ENCODE measurements at places on chromosomes 4 and X.

GRCh38 chr4:151783867-151784266, 23.1 kb upstream of the GATB start:
- DNase-seq: no peak

DNA sequence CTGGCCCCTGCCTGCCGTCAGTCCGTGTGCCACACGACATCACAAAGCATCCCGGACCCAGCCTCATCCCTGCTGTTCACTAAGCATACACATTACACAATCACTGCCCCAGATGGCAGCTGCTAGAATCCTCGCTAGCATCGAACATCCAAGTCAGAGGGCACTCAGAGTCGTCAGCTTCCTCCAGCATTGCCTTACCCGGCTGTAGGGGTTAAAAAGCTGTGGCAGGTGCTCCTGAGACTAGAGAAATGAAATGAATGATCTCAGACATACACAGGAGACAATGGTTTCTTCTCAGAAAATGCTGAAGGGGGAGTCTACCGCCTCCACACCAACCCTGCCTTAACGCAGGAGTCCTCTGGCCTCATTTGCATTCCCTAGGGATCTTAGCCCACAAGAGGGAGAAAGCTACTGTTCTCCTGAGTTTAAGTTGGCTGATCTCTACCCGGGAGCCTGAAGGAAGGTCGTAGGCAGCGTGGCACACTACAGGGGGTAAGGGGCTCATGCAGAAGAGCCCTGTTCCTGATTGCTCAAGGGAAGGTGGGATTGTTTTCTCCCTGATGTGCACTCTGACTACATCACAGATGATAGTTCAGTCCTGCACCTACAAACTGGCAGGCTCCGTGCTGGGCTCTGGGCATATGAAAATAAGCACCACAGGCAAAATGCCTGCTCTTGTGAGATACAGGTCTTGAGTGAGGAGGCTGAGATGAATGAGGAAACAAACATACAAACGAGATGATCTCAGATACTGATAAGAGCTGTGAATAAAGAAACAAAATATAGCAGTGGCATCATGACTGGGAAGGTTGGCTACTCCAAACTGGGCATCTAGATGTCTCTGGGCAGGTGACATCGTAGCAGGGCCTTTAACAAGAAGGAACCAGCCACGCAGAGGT, 2.6 kb upstream of the KIAA0232 start:
- peak; percentile 51 for DNase-seq

DNA sequence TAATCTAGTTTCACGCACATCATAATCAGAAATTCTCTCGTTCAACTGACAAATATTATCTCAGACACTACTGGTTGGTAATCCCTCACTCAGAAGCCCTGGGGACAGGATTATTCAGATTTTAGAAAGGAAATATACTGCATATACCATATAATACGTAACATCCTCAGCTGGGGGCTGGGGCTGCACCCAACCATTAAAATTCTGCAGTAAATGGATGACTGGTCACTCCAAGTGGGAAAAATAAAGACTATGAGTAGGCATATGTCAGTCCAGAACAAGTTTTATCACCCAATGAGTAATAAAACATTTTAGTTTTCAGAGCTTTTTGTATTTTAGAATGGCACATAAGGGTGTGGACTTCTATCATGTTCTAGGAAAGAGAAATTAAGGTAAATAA, 121.7 kb upstream of the MAP3K15 start:
- DNase-seq: no peak

- DNase-seq: no peak
Measured at GRCh38 chr4:89269121-89269666, 38.4 kb downstream of the GPRIN3 start.

DNA sequence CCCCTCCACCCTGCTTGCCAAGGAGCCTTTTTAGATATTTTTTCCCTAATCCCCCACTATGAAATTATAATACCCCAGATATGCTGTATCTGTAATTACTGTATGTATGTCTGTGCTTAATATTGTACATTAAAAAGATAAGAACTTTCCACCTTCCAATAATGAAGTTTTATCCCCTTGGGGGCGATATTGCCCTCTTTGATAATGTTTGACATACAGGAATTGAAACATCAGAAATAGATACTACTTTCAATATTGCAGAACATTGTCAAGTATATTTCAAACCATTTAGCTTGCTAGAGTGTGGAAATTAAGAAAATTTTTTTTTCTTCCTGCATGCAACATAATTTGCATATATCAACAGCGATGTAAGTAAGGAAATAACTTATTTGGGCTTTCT, 58.9 kb downstream of the NAF1 start:
- DNase-seq: no peak

- no peak for DNase-seq
Measured at GRCh38 chr4:13371048-13371447, 113.1 kb downstream of the RAB28 start.

- no peak for DNase-seq
Measured at GRCh38 chr4:70931347-70931746, 29.2 kb downstream of the MOB1B start.

DNA sequence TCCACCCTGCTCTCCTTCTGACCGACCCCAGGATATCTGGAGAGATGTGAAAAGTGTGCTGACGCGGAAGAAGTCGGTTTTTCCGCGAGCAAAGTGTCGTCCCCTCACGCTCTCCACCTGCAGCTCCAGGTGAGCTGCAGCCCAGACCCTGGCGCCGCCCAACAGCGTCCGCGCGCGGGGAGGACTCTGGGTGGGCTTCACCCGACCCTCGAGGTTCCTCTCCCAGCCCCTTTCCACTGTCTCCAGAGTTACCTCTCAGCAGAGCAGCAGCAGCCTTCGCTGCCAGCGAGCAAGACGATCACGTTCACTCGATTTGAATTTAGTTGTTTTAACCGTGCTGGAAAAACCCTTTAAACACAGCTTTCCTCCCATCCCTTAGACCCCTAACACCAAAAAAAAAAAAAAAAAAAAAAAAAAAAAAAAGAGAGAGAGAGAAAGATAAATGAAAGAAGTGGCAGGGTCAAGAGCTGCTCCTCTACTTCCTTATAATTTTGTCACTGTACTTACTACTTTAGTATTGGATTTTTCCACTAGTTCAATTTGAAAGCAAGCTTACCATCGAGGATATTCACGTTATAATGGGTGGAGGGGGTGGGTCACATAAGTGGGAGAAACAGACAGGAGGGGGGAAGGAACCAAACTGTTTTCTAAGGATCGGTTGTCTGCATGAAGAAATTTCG, 758 bp upstream of the NR3C2 start:
- DNase-seq: peak; percentile 47

DNA sequence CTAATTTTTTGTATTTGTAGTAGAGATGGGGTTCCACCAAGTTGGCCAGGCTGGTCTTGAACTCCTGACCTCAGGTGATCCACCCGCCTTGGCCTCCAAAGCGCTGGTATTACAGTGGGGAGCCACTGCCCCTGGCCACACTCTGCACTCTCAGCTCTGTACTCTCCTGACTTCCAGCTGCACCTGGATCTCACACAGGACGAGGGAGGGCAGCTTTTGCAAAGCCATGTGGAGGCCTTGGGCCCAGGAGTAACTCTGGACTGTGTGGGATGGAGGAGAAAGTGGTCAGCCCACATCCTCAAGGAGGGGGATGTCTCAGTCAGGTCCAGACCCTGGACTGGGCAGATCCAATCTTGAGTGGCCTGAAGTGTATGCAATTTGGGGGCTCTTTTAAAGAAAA, 23.0 kb downstream of the NAT8L start:
- no peak for DNase-seq

- DNase-seq: peak; percentile 74
Measured at GRCh38 chrX:10189317-10190268, 32.8 kb downstream of the CLCN4 start.

- no peak for DNase-seq
Measured at GRCh38 chr4:9704551-9705332, 76.7 kb upstream of the DRD5 start.

DNA sequence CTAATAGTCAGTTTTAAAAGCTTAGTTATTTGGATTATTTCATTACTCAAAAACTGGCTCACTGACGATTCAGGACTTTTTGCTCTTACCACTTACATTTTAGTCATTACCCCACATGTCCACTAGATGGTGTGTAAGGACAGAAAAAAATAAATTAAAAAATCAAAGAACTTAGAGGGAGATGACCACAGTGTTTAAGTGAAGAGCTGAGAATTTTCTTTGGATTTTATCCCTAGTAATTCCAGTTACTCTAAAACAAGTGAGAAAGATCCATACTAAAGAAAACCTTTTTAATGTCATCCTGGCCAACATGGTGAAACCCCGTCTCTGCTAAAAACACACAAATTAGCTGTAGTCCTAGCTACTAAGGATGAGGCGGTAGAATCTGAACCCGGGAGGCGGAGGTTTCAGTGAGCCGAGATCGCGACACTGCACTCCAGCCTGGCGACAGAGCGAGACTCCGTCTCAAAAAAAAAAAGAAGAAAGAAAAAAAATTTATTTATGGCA, 26.4 kb upstream of the TMPRSS11B start:
- no peak for DNase-seq

DNA sequence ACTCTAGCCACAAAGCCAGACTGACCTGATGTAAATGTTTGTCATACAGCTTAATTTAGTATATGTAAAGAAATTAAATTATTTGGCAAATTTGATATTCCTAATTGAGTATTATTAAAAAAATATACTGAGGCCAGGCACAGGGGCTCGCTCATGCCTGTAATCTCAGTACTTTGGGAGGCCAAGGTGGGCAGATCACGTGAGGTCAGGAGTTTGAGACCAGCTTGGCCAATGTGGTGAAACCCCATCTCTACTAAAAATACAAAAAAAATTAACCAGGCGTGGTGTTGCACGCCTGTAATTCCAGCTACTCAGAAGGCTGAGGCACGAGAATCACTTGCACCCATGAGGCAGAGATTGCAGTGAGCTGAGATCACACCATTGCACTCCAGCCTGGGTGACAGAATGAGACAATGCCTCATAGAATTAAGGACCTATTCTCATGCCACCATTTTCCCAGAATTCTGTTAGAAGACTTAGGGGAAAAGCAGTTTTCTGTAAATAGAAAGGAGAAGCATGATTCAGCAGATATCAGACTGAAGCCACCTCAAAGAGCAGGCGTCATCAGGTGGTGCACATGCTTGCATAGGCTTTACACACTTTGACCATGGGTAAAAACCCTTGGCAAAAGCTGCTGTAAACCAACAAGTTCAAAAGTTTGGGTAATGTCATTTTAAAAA, 6.1 kb downstream of the UBQLN2 start:
- no peak for DNase-seq

DNA sequence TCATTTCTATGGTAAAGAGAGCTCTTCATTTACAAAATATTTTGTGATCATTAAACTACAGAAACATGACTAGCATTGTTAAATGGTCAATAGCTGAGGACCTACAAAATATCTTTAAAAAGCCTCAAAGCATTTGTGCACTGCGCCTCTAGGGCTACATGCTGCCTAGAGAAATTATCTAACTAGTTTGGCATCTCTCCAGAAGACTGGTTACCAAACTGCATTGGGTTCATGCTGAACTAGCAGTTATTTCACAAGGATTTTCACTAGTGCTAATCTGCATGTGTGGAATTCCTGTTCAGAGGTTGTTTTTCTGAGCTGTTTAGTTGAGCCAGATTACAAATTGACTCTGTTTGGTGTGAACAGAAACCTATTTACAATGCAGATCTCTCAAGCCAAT, 58.5 kb upstream of the PITX2 start:
- no peak for DNase-seq

- DNase-seq: peak; percentile 90
Measured at GRCh38 chr4:48653217-48654014, 126.7 kb downstream of the FRYL start.

DNA sequence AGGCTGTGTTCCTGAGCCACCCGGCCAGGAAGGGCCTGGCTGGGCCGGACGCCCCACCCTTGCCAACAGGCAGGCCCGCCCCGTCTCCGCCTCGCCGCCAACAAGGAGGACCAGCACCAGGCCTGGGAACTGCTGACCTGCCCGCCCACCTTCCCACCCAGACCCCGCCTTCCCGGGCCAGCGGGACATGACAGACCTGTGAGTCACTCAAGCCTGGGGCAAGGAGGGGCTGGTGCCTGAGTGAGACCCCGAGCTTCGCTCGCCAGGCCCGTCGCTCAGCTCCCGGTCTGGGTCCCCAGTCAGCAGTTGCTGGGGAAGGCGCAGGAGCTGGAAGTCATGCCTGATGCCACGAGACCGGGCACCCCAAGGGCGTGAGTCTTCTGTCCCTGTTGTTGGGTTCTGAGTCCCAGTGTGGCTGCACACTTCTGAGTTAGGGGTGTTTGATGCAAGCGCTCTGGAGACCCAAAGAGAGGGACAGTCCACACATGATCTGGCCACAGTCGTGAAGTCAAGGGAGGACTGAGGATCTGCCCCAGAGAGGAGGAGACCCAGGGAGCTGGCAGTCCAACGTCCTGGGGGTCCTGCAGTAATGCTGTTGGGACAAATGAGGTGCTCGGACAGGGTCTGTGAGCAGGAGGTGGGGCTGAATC, at the start of gene DNASE1L1:
DNASE1L1 (minus strand) TSS at position 33 of the 650 bp plus-strand sequence. CDS start 3,686 bp downstream, outside the sequence.
- no peak for DNase-seq

DNA sequence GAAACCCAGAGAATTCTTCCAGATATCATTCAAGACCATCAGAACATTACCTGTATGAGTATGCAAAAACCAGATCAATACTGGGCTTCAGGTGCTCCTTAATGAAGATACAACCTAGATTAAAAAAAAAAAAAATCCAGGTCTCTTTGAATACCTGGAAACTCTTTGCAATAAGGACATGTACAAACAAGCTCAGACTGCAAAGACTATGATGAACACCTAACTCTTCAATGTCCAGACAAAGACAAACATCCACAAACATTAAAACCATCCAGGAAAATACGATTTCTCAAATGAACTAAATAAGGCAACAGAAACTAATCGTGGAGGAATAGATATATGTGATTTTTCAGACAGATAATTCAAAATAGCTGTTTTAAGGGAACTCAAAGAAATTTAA, 38.7 kb downstream of the NLRP2B start:
- no peak for DNase-seq

DNA sequence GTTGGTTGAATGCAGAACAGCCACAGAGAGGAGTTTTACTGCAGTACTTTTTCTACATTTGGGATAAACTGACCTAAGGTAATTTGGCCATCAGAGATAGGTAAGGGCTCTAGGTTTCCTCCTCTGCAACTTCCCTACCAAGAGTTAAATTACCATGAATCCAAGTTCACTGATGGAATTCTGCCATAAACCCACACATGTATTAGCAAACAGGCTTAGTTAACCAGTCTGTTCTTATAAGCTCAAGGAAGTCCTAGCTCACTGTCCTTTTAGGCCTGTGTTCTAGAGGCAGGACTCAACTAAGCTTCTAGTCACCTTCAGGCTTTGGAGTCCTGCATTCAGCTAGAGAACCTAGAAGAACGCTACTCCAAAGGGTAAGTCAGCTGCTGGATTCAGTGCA, 4.0 kb downstream of the FAM114A1 start:
- no peak for DNase-seq

DNA sequence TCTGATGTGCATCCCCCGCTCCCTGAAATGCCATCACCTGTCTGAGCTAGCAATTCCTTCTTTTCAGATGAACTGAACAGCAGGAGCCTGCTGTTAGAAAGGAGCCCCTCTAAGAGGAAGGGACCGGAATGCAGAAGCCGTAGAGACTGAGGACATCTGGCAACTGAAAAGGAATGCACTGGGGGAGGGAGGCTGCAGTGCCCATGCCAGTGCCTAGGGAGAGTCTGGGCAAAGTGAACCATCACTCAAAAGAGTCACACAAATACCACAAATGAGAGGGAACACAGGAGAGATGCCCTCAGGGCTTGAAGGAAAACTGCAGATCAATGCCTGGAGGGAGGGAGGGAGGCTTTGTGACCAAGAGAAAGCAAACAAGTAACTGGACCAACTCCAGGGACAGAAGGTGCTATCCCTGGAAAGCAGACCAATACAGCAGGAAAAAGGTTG, 93.9 kb upstream of the CBR4 start:
- no peak for DNase-seq

- DNase-seq: no peak
Measured at GRCh38 chr4:106615961-106616360, 247.4 kb upstream of the GIMD1 start.

GRCh38 chr4:150251752-150252190, 173.5 kb downstream of the DCLK2 start:
- no peak for DNase-seq
